ENCODE measurements at places on chromosomes 16 and 17. TPM values are rescaled to one million over a fixed set of nuclear protein-coding genes. Genes with fewer than 3 reads are reported as not detected.

Gene PYDC1
- not detected for polyA plus RNA-seq

Gene CDRT15L2
- not detected for polyA plus RNA-seq

DNA sequence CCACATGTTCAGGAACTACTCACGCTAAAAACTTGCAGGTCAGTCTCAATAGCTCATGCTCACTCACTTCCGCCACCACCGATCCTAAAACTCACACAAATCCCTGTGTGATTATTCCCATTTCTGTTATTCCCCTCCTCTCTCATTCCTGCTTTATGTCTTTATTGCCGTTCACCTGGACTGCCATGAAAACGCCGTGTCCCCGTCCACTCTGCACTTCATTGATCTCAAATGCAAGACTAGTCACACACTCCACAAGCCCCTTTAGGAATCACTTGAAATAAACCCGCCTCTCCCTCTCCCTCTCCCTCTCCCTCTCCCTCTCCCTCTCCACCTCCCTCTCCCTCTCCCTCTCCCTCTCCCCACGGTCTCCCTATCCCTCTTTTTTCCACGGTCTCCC, 78.0 kb downstream of the AXIN2 start:
- no peak for DNase-seq

DNA sequence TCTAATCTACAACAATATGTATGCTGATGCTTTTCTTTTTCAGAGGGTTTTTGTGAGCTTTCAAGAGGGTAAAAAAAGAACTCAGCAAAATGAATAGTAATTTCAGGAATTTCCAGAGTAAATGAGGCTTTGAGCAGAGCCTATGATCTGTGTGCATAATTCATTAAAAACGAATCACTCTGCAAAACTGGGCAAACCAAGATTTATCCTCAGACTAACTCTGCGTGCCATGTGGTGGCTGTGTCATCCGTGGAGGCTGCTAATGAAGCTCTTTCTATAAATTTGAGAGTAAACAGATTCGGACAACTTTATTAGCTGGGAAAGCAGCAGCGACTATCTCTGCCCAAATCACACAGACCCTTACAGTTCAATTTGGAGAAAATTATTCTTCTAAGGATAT, 83.8 kb downstream of the FOXL1 start:
- DNase-seq, result no peak

DNA sequence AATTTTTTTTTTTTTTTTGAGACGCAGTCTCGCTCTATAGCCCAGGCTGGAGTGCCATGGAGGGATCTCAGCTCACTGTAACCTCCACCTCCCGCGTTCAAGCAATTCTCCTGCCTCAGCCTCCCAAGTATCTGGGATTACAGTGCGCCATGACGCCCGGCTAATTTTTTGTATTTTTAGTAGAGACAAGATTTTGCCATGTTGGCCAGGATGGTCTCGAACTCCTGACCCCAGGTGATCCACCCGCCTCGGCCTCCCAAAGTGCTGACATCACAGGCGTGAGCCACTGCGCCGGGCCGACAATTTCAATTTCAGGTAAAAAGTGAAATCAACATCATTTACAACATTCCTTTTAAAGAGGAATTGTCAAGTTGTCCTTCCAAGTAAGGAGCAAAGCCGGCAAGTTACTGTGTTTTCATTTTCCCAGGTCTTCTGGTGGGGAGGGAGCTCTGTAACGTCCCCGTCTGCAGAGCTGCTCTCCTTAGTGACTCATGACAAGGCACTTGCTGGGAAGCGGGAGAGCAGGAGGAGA, 873 bp downstream of the NPLOC4 start:
- DNase-seq, result no peak

DNA sequence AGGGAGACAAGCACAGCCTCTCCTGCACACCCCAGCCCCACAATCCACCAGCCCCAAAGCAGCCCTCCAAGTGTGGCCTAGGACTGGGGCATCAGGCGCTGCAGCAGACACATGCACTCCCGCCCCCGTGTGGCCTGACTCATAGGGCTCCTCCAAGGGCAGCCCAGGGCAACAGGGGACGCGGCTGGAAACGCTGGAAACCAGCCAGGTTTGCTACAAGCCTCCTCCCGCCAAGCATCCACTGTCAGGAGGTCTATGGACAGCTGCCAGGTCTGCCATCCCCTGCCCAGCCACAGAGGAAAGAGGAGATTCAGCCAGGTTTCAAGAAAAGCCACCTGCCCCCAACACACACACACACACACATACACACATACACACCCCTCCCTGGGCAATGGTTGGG, 25.8 kb downstream of the SRCIN1 start:
- no peak for DNase-seq

GRCh38 chr16:79784007-79784406, 183.5 kb upstream of the MAF start:
- no peak for DNase-seq

All from renal cortex interstitium (tissue), 15 donors.